ENCODE measurements at places on chromosomes 4 and X.

DNA sequence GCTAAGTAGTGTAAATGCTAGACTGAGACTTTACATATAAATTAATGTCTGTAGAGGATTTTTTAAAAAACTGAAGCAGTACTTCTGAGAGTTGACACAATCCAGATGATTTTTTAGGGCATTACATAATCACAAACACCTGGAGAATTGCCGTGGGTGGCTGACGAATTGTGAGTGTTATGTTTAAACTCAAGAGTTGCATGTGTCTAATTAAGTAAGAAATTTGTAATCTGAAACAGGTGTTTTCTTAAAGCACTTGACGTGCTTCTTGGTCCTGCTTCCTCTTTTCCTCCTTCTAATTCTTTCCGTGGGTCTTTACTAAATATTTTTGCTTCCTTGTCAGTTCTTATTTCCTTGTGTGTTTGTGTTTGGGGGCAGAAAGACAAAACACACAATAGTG lies 27.8 kb downstream of the PIR start:
- no peak for DNase-seq

- no peak for DNase-seq
Measured at GRCh38 chr4:37837446-37837845, 11.0 kb downstream of the PGM2 start.

- peak; percentile 20 for DNase-seq
Measured at GRCh38 chr4:10983268-10983667, 298.7 kb upstream of the CLNK start.

DNA sequence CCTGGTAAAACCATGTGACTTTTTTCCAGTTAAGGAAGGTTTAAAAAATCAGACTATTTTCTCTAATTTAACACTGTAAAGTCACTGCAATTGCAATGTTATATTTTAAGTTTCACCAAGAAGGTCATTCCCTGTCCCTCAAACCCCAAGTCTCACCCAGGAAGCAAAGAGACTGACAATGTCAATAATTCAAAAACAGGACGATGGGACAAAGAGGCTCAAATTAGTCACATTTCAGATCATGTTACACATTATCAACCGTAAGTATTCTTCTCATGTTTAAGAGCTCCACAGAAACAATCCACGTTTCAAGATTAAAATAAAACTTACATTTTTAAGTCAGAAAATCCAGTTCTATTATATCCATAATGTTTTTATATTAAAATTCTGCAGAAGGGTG lies 13.2 kb downstream of the SHISA3 start:
- no peak for DNase-seq

GRCh38 chr4:121950212-121950679 lies 1.6 kb downstream of the TRPC3 start:
- DNase-seq = peak; percentile 76

- no peak for DNase-seq
Measured at GRCh38 chrX:47540754-47541538, 20.1 kb upstream of the ARAF start.

DNA sequence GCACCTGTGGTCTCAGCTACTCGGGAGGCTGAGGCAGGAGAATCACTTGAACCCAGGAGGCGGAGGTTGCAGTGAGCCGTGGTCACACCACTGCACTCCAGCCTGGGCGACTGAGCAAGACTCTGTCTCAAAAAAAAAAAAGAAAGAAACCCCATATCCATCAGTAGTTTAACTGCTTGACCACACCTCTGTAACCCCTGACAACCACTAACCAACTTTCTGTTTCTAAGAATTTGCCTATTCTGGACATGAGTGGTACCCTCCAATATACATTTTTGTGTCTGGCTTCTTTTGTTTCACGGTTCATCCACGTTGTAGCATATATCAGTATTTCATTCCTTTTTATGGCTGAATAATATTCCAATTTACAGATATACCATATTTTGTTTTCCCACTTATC lies 9.1 kb downstream of the PPAT start:
- no peak for DNase-seq

GRCh38 chrX:139201924-139202323 lies 328.6 kb upstream of the F9 start:
- no peak for DNase-seq

- DNase-seq = no peak
Measured at GRCh38 chrX:42398967-42399631, 378.9 kb downstream of the PPP1R2C start.

DNA sequence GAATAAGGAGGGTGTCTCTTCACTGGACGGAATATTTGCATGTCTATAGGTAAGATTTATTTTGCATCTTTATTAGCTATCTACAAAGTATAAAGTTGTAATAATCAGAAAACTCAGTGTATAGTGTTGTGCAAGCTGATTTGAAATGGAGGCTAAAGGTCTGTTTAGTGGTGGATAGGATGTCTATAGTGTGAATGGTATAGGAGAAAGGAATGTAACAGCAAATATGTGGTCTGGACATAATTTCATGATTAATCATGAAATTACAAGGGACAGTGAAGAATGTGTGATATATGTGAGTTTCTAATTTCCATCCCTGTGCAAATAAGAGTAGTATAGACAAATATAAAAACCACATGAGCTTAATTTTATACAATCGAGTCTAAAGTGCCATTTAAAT lies 79.3 kb upstream of the CAMK2D start:
- no peak for DNase-seq

- no peak for DNase-seq
Measured at GRCh38 chrX:130415201-130415600, 13.4 kb downstream of the RBMX2 start.

- DNase-seq = no peak
Measured at GRCh38 chr4:159719531-159719930, 616.7 kb downstream of the RAPGEF2 start.

DNA sequence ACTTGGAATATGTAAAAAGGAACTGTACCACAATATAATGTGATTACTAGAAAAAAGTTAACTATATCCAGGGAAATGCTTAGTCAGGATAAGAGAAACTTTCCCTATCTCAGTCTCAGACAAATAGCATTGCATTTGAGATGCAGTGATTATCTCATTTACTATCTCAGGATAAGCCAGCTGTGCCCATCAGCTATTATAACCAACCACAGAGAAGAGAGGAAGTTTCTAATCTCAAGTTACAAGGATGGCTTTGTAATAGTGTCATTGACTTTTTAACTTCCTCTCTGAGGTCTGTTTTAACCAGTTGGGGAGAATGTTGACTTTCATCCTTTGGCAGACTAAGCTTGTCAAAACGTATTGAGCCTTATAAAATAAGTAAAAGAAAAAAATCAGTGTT lies 56.5 kb downstream of the SNX25 start:
- DNase-seq = no peak

- no peak for DNase-seq
Measured at GRCh38 chrX:119778829-119779228, 12.6 kb downstream of the RPL39 start.

- DNase-seq = no peak
Measured at GRCh38 chr4:33658971-33659370, 2585.3 kb downstream of the ARAP2 start.
